ENCODE measurements at places on chromosomes 3 and 15. TPM values are rescaled to one million over a fixed set of nuclear protein-coding genes. Genes with fewer than 3 reads are reported as not detected.

DNA sequence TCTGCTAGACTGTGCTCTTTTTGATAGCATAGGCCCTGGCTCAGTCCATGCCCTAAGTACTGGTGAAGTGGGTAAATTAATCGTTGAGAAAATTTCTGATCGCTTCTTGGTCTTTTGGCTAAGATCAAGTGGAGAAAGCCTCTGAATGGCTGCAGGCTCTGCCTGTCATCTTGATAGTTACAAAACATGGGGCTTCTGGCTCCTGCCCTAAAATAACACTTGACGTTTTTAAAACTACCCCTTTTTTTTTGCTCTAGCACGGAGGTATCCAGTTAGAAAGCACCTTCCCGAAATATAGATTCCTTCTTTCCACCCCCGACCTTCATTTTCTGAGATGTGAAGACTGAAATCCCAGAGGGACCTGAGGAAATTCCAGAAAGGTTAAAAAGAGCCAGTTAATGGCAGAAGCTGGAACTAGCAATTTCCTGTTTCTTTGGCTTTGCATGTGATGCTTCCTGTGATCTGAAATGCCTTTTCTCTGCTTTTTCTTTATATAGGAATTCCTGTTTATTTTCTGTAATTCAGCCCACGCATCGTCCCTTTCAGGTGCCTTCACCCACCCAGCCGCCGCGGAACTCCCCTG is 799 bp upstream of the C2CD4B start:
- DNase-seq, result no peak

GRCh38 chr3:157175691-157176507 is 16.0 kb upstream of the CCNL1 start:
- peak; percentile 54 for DNase-seq

TMEM115 gene
- polyA plus RNA-seq, result 24.5 TPM

- no peak for DNase-seq
Observed at GRCh38 chr15:80026754-80027153, 32.7 kb upstream of the ZFAND6 start.

- DNase-seq, result no peak
Observed at GRCh38 chr15:101153801-101154656, 97.8 kb downstream of the CHSY1 start.

DNA sequence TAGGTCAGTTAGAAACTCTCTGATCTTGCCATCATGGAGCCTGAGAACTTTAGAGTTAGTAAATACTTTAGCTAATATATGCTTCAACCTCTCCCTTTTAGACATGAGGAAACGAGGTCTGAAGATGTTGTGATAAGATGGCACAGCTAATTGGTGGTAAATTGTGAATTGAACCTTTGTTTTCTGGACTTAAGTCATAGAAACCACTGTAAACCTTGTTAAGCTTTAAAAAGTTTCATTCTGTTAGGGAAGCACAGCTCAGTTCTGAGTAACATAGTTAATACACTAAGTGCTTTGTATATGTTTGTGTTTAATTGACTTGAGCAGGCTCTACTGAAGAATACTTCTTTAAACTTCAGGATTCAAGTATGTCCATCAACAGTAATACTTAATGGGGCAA is 108.6 kb downstream of the AKAP13 start:
- no peak for DNase-seq

- DNase-seq, result no peak
Observed at GRCh38 chr3:31562525-31562924, 29.8 kb downstream of the STT3B start.

DNA sequence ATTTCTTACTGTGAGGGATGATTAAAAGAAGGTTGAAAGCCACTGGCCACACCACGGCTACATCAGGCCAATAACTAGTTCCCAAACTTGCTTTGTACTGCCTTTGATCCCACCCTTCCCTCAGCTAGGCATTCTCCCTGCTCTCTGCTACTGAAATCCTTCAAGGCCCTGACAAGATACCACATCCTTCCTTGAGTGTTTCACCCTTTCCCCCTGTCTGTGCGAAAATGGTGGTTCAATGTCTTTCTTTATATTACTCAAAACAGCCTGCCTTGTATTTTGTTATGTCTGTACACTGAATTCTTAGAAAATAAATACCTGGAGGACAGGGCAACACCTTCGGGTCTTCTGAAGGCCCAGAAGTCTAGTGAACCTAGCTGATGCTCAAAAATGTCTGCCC is 932 bp upstream of the VPS8 start:
- DNase-seq, result no peak

TIGIT gene
- not detected for polyA plus RNA-seq

DNA sequence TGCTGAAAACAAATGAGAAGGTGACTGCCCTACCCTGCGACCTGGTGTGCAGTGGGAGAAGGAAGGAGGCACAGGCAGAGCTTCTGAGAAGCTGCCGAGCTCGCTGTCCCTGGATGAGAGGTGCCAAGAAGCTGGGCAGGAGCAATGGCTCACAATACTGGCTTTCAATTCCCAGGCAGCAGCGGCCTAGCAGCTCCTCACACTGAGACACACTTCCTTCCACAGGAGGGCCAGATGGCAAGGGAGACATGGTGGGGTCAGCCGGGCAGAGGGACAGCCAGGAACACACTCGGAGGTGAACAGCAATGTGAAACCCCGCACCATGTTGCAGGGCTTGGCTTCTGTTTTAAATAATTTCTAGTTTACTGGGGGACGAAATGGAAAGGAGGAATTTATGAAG is 314.6 kb downstream of the EPHB1 start:
- no peak for DNase-seq

- DNase-seq, result no peak
Observed at GRCh38 chr3:45803252-45803935, 7.1 kb upstream of the SLC6A20 start.

DOCK3 gene
- polyA plus RNA-seq, result 0.15 TPM

CLEC3B gene
- 119 TPM for polyA plus RNA-seq

PIGBOS1 gene
- polyA plus RNA-seq, result 9.0 TPM

GRCh38 chr3:72154391-72155335 is 369.7 kb upstream of the PROK2 start:
- DNase-seq, result no peak

SPSB4 gene
- polyA plus RNA-seq, result 22.1 TPM

DNA sequence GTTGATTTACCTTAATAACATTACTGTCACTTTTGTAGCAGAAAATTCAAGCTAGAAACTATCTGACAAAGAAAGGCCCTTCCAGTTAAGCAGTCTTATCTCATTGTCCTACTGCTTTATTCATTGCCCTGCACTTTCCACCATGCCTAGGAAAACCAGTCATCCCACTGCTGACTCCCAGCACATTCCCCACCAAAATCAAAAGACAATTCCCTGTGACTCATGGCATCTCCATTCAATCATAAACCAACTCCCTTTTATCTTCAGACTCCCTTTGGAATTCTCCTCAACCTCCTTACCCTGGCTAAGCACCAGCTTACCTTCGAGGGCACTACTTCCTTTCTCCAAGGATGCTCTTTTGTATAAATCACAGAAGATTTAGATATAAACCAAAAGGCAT is 184.3 kb downstream of the PLCH1 start:
- no peak for DNase-seq

TRIM71 gene
- 0.24 TPM for polyA plus RNA-seq

DNA sequence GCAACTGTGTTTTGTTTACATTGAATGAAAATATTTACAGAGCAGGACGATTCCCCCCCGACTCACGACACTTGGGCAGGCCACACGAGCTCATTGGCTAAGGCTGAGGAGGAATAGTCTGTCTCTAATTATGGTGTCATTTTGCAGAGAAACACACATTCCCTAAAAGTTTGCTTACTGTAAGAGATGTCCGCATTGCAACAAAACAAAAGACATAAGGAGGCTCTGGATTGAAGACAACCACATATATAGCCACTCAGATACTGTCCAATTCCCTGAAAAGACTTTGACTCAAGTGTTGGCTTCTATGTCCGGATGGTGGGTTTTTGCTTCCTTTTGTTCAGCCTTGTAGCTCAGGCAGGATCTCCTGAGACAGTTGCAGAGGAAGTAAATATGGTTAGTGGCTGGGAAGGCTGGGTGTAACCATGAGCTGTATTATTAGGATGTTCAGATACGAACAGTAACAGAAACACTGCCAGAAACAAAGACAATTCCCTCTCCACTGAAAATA is 170.4 kb downstream of the KLHL25 start:
- DNase-seq, result peak; percentile 88

DNA sequence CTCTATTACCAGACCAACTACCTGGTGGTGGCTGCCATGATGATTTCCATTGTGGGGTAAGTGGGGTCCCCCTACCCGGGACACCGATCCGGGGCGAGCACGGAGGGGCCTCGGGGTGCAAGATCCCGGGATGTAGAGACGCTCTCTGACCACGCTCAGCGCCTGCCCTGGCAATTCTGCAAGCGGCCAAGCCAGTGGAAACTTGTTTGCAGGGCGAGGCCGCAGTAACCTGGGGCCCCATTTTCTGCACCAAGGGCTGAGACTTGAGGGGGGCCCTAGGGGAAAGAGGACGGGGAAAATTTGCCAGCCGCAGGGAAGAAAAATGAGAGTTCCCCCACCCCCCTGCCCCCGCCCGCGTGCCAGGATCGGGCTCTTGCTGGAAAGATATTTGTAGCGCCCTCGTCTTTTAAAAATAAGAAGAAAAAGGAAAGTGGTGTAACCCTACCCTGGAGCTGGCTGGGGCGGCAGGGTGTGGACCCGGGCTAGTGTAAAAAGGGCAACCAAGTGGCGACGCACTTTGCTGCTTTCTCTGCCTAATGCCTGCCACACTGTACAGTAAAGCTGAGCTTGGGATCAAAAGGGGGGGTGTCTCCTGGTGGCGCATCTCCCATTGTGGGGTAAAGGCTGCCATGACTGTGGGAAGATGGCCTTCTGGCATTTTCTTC is 563 bp downstream of the ARL6IP5 start:
- no peak for DNase-seq

DNA sequence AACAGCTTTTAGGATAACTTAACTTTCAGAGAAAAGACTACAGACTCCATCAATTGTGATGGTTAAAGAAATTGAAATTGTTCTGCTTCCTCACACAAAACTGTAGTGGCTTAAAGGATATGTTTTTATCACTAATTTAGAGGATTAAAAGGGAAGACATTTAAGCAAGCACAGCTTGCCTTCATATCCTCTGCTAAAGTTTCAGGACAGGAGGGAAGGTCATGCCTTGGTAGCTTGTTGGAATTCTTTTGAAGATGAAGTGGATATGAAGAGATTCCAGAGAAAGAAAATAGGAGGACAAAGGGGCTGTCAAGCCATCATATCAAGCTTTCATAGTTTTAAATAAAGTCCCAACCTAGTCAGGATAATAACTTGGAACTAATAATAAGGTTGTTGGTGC is 33.1 kb downstream of the CCDC80 start:
- DNase-seq, result no peak

- no peak for DNase-seq
Observed at GRCh38 chr3:128210711-128211110, 57.4 kb downstream of the EEFSEC start.

RFC4 gene
- not detected for polyA plus RNA-seq

UPK1B gene
- 0.34 TPM for polyA plus RNA-seq

SPRED1 gene
- polyA plus RNA-seq, result 35.9 TPM

DNA sequence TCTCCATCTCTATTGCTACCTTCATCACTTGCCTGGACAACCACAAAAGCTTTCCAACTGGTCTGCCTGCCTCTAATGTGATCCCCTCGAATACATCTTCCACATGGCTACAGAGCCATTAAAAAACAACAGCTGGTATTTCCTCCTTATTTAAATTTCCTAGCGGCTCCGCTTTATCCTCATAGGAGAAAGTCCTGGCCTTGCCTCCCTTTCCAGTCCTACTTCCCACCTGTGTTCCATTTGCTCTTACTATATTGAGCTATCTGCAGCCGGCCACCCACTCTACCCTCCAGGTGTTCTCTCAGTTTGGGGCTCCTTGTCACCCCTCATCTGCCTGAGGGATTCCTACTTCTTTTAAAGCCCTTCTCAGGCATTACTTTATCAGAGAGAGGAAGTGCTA is 49.7 kb upstream of the TSPAN3 start:
- no peak for DNase-seq

SUCNR1 gene
- not detected for polyA plus RNA-seq

GRCh38 chr15:69311319-69311721 is 12.6 kb downstream of the PAQR5 start:
- DNase-seq, result no peak

CCR4 gene
- 0.73 TPM for polyA plus RNA-seq

DNA sequence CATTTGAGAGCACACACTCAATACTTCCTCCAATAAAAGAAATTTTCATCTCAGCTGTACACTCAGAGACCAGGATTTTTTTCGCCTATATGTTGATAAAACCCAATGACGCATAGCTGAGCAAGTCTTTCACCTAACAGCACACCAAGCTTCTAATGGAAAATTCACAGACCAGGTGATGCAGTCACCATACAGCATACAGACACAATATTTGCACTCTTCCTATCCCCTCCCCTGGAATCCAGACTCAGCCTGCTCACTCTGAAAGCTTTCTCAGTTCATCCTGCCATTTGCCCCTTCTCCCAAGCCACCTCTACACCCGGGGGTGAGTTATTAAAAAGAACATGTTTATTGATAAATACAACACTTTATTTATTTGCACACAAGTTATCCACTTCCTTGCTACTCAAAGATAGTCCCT is 1.7 kb downstream of the TBC1D5 start:
- peak; percentile 14 for DNase-seq

DNA sequence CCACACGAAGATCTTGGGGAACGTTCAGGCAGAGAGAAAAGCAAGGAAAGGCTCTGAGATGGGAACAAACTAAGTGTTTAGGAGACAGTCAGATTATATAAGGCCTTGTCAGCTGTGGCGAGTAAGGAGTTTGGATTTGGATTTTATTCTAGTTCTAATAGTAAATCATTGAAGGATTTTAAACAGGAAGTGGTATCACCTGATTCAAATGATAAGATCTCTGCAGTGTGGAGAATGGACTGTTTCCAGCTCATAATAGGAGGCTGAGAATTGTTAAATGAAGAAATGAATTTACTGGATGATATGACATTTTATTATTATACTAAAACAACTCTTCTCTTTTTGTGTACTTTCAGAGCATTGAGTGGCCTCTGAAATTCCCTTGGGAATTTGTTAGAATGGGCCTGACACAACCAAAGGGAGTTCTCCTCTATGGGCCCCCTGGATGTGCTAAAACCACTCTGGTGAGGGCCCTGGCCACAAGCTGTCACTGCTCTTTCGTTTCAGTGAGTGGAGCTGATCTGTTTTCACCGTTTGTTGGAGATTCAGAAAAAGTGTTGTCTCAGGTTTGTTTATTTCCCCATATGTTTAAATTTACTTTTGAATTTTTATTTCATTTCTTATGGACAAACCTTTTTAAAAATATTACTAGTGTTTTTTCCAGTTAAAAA is 36.0 kb upstream of the GATM start:
- DNase-seq, result no peak

DNA sequence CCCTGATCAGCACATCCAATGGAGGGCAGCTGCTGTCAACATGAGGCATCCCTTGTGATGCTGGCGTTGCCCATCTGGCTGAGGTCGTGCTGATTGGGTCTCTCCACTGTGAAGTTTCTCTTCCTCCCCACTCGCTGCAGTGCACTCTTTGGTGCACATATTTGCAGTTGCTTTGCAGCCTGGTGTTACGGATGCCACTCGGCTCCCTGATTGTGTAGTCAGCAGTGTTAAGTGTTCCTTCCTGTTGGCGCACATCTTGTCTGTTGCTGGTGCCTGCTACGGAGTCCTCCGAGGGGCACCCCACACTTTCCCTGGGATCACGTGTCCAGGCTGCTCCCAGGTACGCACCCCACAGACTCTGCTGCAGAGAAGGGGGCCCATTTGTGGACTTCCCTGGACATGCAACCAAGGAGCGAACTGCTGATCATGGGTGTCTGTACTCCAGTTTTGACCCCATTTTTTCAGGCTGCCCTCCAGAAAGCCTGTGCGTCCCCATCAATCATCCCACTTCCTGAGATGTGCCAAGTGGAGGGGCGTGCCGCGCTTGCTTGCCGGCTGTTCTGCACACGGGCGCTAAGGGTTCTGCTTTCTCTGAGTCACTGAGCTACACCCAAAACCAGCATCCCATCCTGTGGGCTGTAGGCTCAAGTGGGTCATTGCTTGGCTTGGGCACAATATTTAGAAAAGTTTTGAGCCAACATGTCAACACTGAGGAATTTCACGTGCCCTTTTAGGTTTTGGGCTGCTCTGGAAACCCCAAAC is 98.6 kb downstream of the FBLN2 start:
- no peak for DNase-seq

Measured in muscle of arm (tissue), 14 donors.